Right forelimb (tissue), 1 donor: ENCODE measurements at places on chromosomes 7 and 10.

- DNase-seq: no peak
These were observed 132.8 kb upstream of the MGMT start for GRCh38 chr10:129334266-129334665.

GRCh38 chr7:29017713-29018112, 59.6 kb upstream of the TRIL start:
- no peak for DNase-seq

GRCh38 chr10:53403688-53404087, 631.1 kb upstream of the MBL2 start:
- peak; percentile 51 for DNase-seq

GRCh38 chr7:5892498-5892897, 6.0 kb upstream of the CCZ1 start:
- no peak for DNase-seq

- peak; percentile 92 for DNase-seq
These were observed at the start of gene FAM20C for GRCh38 chr7:191981-192649. TSS of gene FAM20C (plus strand) at chr7:192571. CDS start at chr7:193200, 629 bp downstream.

GRCh38 chr10:13412894-13413293, 64.8 kb upstream of the SEPHS1 start:
- no peak for DNase-seq

DNA sequence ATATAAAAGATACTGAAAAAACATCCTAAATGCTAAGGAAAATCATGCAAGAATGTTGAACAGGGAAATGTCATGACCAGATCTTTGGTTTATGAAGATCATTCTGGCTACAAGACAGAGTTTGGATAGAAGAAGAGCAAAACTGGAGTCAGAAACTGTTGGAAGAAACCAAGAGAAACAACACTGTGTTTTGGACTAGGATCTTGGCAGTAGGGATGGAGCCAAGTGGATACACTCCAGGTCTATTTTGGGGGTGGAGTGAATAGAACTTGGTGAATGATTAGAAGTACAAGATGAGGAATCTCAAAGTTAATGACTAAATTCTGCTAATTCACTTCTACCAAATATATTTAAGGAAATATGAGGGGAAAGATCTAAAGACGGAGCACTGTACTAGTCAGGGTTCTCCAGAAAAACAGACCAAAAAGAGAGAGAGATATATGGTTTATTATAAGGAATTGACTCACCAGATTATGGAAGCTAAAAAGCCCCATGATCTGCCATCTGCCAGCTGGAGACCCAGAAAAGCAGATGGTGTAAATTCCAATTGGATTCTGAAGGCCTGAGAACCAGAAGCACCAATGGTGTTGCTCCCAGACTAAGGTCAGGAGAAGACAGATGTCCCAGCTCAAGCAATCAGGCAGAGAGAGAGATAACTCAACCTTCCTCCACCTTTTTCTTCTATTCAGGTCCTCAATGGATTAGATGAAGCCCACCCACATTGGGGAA, 254.9 kb downstream of the TRIL start:
- DNase-seq: no peak

- no peak for DNase-seq
These were observed 205.2 kb downstream of the FRMD4A start for GRCh38 chr10:14125564-14125963.

- no peak for DNase-seq
These were observed 2.7 kb downstream of the EVX1 start for GRCh38 chr7:27245124-27245797.

DNA sequence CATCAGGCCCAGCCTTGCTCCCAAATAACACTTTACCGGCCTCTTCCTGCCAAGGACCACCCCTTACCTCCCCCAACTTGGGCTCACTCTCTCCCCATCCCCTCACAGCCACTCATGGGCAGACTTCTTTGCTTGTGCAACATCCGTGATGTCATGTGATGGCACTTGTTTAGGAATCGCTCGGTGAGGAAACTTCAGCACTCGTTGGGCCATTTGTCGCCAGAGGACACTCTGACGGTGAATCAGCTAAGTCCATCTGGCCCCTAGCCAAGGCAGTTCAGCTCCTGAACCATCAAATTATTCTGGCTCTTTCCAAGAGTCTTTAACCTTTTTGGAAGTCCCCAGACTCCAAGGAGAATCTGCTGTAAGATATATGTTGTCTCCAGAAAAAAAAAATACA, 19.2 kb downstream of the BTBD16 start:
- no peak for DNase-seq

DNA sequence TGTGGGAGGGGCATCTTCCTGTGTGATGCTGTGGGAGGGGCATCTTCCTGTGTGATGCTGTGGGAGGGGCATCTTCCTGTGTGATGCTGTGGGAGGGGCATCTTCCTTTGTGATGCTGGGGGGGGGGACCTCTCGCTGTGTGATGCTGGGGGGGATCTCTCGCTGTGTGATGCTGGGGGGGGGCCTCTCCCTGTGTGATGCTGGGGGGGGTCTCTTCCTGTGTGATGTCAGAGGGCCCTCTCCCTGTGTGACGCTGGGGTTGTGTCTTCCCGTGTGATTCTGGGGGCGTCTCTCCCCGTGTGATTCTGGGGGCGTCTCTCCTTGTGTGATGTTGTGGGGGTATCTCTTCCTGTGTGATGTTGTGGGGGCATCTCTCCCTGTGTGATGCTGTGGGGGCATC, 27.9 kb upstream of the DPYSL4 start:
- DNase-seq: no peak

DNA sequence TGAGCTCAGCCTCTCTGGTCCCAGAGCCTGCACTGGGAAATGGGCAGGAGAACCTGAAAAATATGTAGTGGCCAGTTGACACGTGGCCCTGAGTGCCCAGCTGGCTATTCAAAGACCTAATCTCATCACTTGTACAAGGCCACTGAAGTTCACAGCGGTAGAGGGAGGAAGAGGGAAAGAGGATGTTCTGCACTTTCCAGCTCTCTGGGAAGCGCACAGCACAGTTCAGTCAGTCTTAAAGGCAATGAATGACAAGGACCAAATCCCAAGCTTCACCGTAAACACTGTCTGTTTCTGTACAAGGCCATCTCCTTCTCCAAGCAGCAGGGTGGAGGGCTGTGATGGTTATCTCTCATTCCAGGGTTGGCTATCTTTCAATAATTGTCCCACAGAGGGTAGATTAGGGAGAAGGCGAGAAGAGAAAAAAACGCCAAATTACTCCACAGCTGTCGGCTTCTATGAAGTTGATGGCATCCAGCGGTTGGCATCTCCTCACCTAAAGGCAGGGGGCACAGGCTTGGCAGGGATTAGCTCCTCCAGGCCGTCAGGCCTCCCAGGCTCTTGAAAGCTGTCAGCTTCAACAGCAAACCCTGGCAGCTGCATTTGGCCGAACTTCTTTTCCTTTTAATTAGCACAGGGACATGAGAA, 10.6 kb downstream of the SFMBT2 start:
- no peak for DNase-seq

DNA sequence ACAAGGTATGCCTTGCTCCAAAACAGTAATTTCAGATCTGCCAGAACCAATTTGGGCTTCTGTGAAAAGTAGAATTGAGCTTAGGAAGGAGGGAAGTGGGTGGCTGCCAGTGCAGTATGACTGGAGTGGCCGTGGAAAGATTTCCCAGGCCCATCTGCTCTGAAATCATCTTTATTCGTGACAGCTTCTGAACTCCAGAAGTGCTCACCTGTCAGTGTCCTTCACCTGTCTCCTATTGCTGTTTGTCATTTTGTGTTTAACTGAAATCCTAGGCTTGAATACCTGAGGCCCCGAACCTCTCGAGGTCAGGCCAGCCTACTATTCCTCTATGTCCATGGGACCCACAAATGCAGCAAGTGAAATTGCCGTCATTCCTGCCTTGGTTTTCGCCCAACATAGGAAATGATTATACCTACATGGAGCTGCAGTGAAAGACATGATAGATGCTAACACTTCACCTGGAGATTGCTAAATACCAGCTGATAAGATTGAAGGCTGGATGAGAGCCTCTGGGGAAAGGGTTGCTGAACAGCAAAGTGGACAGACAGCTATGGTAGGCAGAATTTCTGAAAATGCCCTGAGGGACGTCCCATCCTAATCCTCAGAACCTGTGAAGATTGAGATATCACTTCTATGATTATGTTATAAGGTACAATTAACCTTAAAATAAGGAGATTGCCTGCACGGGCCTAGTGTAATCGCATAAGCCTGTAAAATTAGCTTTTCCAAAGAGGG, 82.1 kb downstream of the C1GALT1 start:
- DNase-seq: no peak

DNA sequence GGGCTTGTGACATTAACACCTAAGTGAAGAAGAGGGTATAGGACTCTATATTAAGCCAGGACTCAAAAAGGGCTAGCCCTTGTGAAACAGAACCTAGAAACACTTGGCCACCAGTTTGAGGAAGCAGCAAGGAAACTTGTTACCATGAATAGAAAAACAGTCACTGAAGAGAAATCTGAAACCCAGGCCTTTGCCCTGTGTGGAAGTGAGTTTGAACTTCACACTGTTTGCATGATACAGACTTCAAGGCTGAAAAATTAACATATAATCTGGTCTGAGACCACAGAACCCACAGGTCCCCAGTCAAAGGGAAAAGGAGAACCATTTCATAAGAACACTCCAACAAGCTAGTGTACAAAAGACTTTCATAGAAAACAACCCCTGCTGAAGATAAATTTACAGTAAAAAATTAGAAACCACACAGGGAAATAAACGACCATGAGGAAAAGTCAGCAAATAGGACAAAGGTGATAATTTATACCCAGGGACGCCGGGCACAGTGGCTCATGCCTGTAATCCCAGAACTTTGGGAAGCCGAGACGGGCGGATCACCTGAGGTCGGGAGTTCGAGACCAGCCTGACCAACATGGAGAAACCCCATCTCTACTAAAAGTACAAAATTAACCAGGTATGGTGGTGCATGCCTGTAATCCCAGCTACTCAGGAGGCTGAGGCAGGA, 76.1 kb downstream of the SKIDA1 start:
- no peak for DNase-seq

DNA sequence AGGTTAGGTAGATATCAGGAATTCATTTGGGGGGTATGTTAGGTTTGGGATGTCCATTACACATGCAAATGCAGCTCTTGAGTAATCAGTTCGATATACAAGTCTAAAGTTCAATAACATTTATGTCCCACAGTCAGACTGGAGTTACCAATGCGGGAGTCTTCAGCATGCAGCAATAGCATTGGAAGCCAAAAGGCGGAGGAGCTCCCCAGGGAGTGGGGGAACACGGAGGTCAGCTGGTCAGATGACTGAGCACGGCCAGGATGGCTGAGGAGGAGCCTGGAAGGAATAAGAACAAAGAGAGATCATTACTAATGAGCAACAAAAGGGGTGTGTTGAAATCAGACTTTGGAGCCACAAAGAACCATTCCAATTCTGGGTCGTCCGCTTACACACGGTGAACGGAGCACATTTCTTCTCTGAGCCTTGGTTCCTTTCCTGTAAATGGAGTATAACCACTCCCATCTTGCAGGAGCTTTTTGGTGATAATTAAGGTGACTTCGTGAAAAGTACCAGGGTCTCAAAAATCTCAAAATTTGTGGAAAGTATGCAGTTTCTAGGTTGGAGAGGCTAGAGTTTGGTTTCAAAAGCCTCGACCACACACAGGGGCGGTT, 478 bp upstream of the ZNF22 start:
- DNase-seq: no peak

GRCh38 chr7:64951250-64951848, 39.5 kb downstream of the ZNF117 start:
- no peak for DNase-seq

DNA sequence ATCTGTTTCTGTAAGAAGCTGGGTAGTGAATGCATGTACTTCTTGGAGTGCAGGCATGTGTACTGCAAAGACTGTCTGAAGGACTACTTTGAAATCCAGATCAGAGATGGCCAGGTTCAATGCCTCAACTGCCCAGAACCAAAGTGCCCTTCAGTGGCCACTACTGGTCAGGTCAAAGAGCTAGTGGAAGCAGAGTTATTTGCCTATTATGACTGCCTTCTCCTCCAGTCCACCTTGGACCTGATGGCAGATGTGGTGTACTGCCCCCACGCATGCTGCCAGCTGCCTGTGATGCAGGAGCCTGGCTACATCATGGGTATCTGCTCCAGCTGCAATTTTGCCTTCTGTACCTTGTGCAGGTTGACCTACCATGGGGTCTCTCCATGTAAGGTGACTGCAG, 18.9 kb upstream of the TMEM140 start:
- no peak for DNase-seq
